ENCODE measurements at places on chromosomes 16 and 17. TPM values are rescaled to one million over a fixed set of nuclear protein-coding genes. Genes with fewer than 3 reads are reported as not detected.

DNA sequence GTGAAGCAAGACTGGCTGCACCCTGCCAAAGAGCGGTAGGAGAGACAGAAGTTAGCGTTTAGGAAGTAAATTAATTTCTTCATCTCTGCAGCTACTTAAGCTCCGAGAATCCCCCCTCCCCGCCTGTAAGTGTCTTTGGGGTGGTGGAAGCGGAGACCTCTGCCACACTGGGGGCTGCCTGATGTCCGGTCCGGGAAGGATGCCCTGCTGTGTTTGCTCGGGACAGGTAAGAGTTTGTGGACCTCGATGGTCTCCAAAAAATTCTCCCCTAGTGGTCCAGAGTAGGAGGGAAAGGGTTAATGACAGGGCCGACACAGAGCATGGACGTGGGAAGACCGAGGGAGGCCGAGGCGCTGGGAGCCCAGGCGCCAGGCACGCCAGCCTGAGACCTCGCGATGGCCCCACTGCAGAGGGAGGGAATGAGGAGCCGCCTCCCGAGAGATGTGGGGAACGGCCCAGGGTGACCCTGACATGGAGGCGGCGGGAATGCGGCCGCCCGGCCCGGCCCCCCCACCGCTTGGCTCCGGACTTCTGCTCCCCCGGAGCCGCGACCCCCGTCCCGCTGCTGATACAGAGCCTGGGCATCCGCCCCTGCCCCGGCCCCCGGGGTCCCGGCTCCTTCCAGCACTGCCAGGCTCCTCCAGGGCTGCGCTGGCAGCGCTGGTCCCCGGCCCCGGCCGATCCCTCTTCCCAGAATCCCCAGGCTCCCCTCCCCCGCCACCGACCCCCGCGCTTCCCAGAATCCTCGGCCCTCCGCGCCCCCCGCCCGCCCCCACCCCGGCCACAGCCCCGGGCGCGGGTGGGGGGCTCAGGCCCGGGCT lies 680 bp downstream of the ZNF629 start:
- H3K4me3 ChIP-seq, result peak overlapping the region; percentile 98
- H3K27me3 ChIP-seq, result no peaks in the 10 kb centered on the region
- DNase-seq, result no peak
- H3K36me3 ChIP-seq, result peaks cover 6% of the 10 kb centered on the region

Gene CD19
- polyA plus RNA-seq, result 0.82 TPM

Gene MYL4
- 0.19 TPM for polyA plus RNA-seq

DNA sequence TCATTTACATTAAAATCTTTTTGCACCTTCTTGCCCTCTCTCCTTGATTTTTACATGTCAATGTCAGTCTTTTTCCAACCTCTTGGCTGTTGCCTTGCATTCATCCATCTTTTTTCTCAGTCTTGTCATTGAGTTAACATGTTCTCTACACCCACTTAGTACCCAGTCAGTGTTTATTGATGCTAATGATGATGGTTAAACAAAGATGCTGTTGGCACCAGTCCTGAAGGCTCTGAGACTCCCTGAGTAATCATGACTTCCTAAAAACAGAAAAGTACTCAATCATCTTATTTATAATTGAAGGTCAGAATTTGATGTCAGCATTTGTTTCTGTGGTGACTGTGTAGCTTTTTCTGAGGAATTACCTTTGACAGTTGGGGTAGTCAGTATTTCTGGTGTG lies 104.5 kb downstream of the NLK start:
- DNase-seq, result no peak
- H3K4me1 ChIP-seq, result no peaks in the 10 kb centered on the region
- no peak overlapping the region for H3K4me3 ChIP-seq
- H3K27ac ChIP-seq, result no peak overlapping the region

Gene MT3
- polyA plus RNA-seq, result not detected

Gene ZDHHC1
- 1.6 TPM for polyA plus RNA-seq

GRCh38 chr17:15886804-15887203 lies 58.1 kb upstream of the ADORA2B start:
- no peak overlapping the region for H3K4me3 ChIP-seq
- H3K4me1 ChIP-seq, result no peaks in the 10 kb centered on the region
- H3K27ac ChIP-seq, result no peak overlapping the region

DNA sequence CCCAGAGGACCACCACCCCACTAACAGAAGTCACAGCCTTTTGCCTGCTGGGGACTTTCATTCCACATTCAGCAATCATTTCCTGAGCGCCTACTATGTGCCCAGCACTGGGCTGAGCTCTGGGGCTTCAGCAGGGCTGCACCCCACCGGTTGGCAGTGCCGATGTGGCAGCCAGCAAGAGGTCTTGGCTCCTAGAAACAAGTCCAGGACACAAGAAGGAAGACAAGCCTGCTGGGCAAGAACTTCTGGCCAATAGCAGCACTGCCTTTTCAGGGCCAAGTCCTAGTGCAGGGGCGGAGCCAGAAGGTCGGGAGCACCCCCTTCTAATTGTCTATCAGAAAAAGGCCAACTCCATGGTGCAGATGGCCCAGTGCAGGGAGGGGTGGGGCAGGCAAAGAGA lies 13.0 kb upstream of the HOXB9 start:
- no peak for DNase-seq
- no peaks in the 10 kb centered on the region for H3K36me3 ChIP-seq
- no peak overlapping the region for H3K4me3 ChIP-seq
- H3K4me1 ChIP-seq, result no peaks in the 10 kb centered on the region
- H3K27ac ChIP-seq, result no peak overlapping the region
- H3K27me3 ChIP-seq, result peaks cover 23% of the 10 kb centered on the region

Gene ORMDL3
- polyA plus RNA-seq, result 112 TPM

Gene TSPOAP1
- 3.1 TPM for polyA plus RNA-seq

DNA sequence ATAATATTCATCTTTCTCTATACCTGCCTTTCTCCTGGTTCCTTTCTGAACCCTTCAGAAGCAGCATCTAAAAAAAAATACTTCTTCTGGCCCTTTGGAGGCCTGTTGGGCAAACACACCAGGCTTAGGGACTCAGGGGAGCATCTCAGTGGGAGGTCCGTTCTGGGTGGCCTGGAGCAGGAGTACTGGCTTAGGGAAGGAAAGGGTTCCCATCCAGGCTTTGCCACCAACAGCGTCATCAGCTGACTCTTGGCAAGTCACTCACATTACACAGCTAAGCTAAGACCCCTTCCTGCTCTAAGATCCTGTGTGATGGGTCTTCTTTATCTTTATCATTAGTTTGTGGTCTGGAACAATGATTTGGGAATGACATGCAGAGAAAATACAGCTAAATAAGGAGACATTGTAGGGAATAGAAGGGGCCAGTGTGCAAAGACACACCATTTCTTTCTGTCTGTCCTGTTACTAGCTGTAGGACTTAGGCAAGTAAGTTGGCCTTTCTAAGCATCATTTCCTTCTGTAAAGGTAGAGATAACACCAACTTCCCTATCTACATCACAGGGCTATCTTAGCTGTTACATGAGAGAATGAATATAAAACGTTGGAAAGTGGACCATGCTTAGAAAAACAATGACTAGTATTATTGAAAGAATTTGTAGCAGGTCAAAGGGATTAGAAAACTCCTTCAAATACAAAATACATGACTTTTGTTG lies 9.9 kb downstream of the PCTP start:
- H3K4me1 ChIP-seq, result peaks cover 24% of the 10 kb centered on the region
- no peaks in the 10 kb centered on the region for H3K27me3 ChIP-seq
- H3K27ac ChIP-seq, result peak overlapping the region; percentile 4
- peaks cover 1% of the 10 kb centered on the region for H3K36me3 ChIP-seq

- no peak overlapping the region for H3K4me3 ChIP-seq
- DNase-seq, result no peak
- H3K36me3 ChIP-seq, result peaks cover 2% of the 10 kb centered on the region
- no peak overlapping the region for H3K27ac ChIP-seq
Observed at GRCh38 chr17:28392491-28392890, 13.5 kb downstream of the SLC46A1 start.

- no peaks in the 10 kb centered on the region for H3K27me3 ChIP-seq
- no peaks in the 10 kb centered on the region for H3K4me1 ChIP-seq
- H3K4me3 ChIP-seq, result no peak overlapping the region
Observed at GRCh38 chr17:57174591-57174990, 81.7 kb upstream of the MSI2 start.

- H3K27me3 ChIP-seq, result no peaks in the 10 kb centered on the region
- H3K4me1 ChIP-seq, result no peaks in the 10 kb centered on the region
- no peak overlapping the region for H3K4me3 ChIP-seq
Observed at GRCh38 chr17:55495239-55495638, 16.0 kb downstream of the SMIM36 start.

- H3K27ac ChIP-seq, result no peak overlapping the region
- no peak overlapping the region for H3K4me3 ChIP-seq
- H3K36me3 ChIP-seq, result peaks cover 3% of the 10 kb centered on the region
- peaks cover 40% of the 10 kb centered on the region for H3K4me1 ChIP-seq
- DNase-seq, result no peak
Observed at GRCh38 chr16:2252806-2253148, 1.4 kb upstream of the ECI1 start.

Gene SRR
- 2.9 TPM for polyA plus RNA-seq

- H3K36me3 ChIP-seq, result peaks cover 5% of the 10 kb centered on the region
- peaks cover 11% of the 10 kb centered on the region for H3K4me1 ChIP-seq
- no peak overlapping the region for H3K27ac ChIP-seq
Observed at GRCh38 chr16:28556914-28557320, 3.2 kb downstream of the SGF29 start.
